Bronchial epithelial cell (primary cell): ENCODE measurements at places on chromosomes 1 and 21.

- DNase-seq, result peak; percentile 84
These were observed 44.4 kb downstream of the DIPK1A start for GRCh38 chr1:92916899-92917298.

- no peak for DNase-seq
These were observed 35.7 kb upstream of the CDC14A start for GRCh38 chr1:100316622-100317021.

- DNase-seq, result no peak
These were observed 51.7 kb upstream of the DUSP10 start for GRCh38 chr1:221793439-221794078.

- peak; percentile 86 for DNase-seq
These were observed 4.9 kb upstream of the MIIP start for GRCh38 chr1:12014141-12014991.

DNA sequence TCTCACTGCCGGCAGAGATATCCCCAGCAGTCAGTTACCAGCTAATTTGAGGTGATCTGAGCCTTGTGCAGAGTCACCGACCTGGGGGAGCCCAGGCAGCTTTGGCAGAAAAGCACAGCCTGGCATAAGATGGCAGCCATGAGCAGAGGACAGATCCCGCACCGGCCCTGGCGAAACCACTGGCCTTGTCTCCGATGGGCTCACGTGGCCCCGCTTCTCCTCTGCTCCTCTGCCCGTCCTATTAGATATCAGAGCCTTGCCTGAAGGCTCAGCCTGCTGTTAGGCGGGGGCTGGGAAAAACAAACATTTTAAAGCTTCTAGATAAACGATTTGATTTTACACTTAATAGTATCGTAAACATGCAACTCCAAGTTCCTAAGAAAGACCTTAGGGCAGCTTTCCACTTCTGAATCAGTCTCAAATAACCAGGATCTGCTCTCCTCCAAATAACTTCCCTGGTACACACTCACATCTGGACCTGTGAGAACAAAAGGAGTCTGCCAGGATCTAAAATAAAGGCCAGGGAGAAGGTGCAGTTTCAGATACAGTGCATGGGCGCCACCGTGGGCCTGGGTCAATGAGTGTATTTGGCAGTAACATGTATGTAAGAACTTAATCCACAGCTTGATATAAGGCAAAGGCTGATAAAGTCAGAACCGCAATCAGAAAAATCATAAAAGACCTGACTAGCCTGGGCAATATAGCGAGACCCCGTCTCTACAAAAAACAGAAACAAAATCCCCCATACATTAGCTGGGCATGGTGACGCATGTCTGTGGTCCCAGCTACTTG lies 10.0 kb downstream of the EDARADD start:
- DNase-seq, result no peak

GRCh38 chr1:209155546-209155945 lies 428.0 kb upstream of the CAMK1G start:
- no peak for DNase-seq

- peak; percentile 65 for DNase-seq
These were observed 10.6 kb downstream of the PTPN22 start for GRCh38 chr1:113860891-113861290.

- peak; percentile 61 for DNase-seq
These were observed 167.7 kb downstream of the SIPA1L2 start for GRCh38 chr1:232462213-232462612.

DNA sequence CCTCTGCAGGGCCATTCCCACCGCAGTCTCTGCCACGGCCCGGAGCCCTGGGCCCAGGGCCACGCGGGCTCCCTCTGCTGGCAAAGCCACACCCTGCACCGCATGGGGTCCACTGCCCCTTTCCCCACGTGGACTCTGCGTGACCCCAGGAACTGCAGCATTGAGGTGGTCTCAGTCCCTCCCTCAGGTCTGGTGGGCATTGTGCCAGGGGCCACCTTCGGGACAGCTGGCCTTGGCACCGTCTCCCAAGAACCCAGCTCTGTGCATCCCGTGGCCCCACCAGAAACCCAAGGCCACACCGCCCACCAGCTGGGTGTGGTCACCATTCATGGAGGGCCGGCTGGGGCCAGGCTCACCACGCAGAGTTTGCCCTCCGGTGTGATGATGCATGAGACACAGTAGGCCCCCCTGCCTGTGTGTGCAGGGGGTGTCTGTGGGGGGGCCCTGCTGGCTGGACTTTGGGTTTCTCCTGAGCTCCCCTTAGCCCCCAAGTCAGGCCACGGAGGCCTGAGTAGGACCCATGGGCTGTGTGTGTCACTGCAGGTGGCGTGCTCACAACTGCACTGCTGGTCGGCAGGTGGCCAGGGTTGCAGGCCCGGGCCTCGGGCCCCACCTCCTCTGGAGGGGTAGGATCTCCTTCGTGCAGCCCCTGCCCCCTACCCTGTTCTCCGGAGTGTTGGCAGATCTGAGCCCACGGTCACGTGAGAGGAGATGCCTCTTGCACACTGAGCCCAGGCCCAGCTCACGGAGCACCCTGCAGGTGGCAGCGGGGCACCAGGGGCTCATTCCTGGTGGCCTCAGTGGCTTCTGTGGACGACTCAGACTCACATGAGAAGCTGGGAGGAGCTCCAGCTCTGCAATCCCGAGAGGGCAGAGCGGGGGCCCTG lies 5.8 kb downstream of the VWA1 start:
- no peak for DNase-seq

GRCh38 chr21:45736042-45736689 lies 92.6 kb downstream of the PCBP3 start:
- no peak for DNase-seq

DNA sequence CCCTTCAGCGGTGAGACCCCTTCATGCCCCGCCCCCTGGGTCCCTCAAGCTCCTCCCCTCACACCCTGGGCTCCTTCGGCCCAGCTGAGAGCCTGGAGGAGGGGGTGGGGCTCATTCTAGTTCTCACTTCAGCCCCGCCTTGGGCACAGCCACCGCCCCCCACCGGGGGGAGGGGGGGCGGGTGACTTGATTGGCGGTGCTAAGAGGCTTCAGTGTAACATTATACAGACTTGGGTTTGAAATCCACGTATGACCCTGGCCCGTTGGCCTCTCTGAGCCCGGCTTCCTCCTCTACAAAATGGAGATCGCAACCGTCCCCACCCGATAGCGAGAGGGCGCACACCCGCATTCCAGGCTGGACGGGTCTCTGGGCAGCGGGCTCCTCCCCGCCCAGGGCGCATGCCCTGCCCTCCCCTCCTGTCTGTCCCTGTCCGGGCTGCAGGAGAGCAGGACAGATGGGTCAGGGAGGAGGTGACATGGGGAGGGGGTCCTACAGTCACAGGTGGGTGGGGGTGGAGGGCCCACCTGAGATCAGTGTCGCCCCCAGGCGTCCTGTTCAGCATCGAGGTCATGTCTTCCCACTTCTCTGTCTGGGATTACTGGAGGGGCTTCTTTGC lies 5.1 kb downstream of the CLCNKB start:
- peak; percentile 14 for DNase-seq

DNA sequence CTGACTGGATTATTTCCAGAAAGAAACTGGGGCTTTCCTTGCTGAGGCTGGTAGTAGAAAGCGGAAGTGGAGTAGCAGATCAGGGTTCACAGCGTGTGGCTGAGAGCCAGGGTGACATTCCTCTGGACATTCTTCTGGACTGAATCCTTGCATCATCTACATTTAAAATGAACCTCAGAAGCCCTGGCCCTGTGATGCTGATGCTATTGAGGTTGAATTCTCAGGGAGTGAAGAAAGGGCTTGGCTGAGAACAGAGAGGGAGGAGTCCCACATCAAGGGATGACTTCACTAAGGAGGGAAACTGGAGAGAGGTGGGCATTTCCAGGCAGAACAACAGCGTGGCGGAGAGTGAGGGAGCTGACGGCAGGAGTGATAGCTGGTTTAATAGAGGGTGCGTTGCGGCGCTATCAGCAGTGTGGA lies 102.3 kb upstream of the LMO4 start:
- peak; percentile 97 for DNase-seq

- DNase-seq, result peak; percentile 70
These were observed 50.0 kb downstream of the TBCE start for GRCh38 chr1:235417086-235417697.

- DNase-seq, result no peak
These were observed 4.9 kb downstream of the SCNN1D start for GRCh38 chr1:1285102-1285571.

DNA sequence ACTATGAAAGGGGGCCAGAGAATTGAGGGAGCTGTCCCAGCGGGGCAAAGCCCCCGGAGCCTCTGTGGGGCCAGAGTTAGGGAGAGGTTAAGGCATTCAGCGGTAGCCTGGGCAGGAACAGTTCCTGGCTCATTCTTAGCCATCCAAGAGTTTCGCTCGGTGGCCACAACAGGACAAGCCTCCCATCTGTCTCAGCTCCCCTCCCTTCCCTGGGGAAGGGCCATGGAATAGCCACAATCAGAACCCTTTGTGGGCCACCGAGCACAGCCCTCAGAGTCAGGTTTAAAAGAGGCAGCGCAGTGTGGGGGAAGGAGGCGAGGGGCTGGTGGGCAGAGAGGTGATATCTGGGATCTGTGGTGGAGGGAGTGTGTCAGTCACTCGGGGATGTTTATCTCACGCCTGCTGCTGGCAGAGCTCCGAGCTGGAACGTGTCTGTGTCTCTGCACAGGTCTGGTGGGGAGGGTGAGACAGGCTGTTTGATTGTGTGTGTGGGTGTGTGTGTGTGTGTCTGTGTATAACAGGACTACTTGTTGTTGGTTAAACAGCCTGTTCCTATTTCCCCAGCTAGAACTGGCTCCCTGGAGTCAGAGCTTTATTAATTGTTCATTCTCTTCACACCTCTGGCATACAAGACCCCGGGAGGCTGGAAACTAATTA lies 49.6 kb upstream of the GOLT1A start:
- no peak for DNase-seq
